ENCODE measurements at places on chromosomes 3 and 15. TPM values are rescaled to one million over a fixed set of nuclear protein-coding genes. Genes with fewer than 3 reads are reported as not detected.

Gene RPN1
- 121 TPM for total RNA-seq

Gene TEX55
- total RNA-seq, result not detected

- no peak for DNase-seq
These were observed 21.7 kb upstream of the PPP4R2 start for GRCh38 chr3:72974956-72975355.

- no peak for DNase-seq
These were observed 116.0 kb upstream of the GALNT15 start for GRCh38 chr3:16058521-16058920.

Gene ADAMTSL3
- total RNA-seq, result 0.32 TPM

DNA sequence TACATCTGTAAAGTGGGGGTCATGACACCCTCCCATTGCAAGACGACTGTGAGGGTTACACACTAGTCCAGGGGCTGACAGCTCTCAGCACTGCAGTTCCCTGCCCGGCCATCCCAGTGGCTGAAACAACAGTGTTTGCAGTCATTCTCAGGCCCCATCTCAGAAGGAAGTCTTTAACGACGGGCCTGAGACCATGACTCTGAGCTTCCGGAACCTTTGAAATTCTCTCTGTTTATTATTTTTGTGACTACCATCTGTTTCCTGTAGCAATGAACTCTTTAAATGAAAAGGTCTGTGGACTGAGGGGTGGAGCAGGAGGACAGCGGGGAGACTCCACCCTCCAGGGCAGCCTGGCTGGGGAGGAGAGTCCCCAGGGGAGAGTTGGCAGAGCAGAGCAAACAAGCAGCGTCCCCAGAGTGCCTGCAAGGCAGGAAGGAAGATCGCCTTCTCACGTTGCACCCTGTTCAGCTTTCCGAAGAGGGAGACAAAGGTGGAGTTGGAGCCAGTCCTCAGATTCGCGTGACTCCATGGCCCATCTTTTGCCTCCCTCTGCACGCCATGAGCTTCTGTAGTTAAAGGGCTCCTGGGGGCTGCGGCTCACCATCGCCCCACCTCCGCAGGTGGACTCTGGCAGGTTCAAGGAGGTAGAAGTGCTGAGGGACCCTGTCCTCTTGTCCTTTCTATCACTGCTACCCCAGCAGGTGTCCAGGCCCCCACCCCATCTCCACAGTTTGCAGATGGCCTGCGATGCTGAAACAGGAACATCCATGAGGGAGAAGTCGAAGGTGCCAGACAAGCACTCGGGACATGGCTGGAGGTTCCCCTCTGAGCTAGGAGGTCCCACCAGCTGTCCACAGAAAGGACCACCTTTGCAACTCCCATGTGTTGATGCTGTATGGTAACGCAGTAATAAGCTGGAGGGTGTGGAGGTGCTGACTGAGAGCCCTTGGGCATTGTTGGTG is 525.8 kb upstream of the PROK2 start:
- DNase-seq, result no peak

DNA sequence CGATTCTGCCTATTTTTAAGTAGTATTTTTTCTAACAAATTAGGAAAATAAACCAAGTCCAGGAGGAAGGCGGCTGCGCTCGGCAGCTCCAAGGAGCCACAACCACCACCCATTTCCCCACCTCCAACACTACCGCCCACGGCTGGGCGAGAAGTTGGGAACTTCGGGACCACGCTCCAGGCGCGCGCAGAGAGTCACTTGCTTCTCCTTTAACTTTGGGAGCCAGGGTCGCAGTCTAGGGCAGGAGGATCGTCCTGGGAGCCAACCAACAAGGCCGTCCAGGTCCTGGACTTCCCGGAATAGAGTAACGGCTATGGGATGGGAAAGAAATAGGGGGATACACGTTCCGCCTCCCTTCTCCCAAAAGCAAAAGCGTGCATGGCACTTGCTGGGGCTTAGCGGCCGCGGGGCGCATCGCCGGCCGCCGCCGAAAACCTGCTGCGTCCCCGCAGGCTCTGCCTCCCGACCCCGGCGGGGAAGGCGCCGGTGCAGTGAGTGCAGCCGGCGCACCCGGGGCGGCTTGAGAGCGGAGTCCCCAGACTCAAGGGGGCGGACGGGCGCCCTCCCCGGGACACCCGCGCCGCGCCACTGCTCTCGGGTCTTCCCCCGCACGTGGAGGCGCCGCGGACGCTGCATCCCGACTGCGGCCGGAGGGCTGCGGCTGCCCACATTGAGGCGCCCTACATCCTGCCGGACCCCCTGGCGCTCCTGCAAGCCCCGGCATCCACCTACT is 699 bp downstream of the MEGF11 start:
- DNase-seq, result peak; percentile 49

GRCh38 chr3:114035896-114036295 is 20.4 kb downstream of the CCDC191 start:
- no peak for DNase-seq

Gene THBS1
- 0.83 TPM for total RNA-seq

- no peak for DNase-seq
These were observed 494 bp downstream of the CPLX3 start for GRCh38 chr15:74826921-74827320.

GRCh38 chr3:57112206-57112605 is 51.7 kb downstream of the SPATA12 start:
- no peak for DNase-seq

GRCh38 chr3:79086514-79086913 is 681.3 kb downstream of the ROBO1 start:
- DNase-seq, result peak; percentile 55

- no peak for DNase-seq
These were observed 142.8 kb upstream of the PEX5L start for GRCh38 chr3:180179562-180179961.

Gene CHDH
- total RNA-seq, result 0.61 TPM

GRCh38 chr15:88833731-88834100 is 30.5 kb downstream of the ACAN start:
- no peak for DNase-seq

Gene CD200R1
- not detected for total RNA-seq

- DNase-seq, result no peak
These were observed 54.0 kb upstream of the GCNT3 start for GRCh38 chr15:59557581-59557980.

GRCh38 chr3:172138193-172138537 is 98.8 kb downstream of the FNDC3B start:
- DNase-seq, result no peak

DNA sequence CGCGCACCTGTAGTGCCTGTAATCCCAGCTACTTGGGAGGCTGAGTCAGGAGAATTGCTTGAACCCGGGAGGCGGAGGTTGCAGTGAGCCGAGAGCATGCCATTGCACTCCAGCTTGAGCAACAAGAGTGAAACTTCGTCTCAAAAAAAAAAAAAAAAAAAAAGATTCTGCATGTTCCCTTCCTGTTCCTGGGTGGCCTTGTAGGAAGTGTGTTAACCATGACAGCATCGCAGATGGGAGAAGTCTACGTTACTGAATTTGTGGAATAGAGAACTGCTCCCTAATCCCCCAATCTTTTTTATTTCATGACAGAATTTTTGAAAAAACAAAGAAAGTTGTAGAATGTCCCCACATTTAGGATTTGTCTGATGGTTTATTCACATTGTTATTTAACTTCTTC is 45.4 kb downstream of the FOXL2 start:
- no peak for DNase-seq

Gene RHOV
- 1.8 TPM for total RNA-seq

- no peak for DNase-seq
These were observed 666.7 kb upstream of the NAALADL2 start for GRCh38 chr3:174192471-174192870.

GRCh38 chr3:141632779-141633374 is 105.2 kb upstream of the RNF7 start:
- DNase-seq, result no peak

Gene USF3
- total RNA-seq, result 14.9 TPM

- DNase-seq, result no peak
These were observed 230.8 kb downstream of the FEZF2 start for GRCh38 chr3:62142331-62143085.

DNA sequence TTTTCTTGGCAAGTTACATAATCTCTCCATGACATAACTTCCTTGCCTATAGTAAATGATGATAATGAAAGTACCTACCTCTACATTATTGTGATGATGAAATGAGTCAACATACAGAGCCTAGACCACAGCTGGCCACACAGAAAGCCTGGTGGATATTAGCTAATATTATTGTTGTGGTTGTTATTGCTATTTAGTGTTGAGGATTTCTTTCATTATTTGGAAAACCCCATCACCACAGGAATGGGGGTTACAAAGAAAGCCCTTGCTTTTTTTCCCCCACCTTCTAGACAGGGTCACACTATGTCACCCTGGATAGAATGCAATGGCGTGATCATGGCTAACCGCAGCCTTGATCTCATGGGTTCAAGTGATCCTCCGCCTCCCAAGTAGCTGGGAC is 125.0 kb downstream of the PDZRN3 start:
- no peak for DNase-seq

GRCh38 chr15:92810418-92811138 is 89.5 kb upstream of the CHD2 start:
- DNase-seq, result peak; percentile 68

Gene THSD4
- 12.3 TPM for total RNA-seq

GRCh38 chr3:33211444-33211843 is 7.2 kb downstream of the SUSD5 start:
- DNase-seq, result no peak

Gene DNASE1L3
- total RNA-seq, result 0.96 TPM

Data from glutamatergic neuron (in vitro differentiated cells).